ENCODE measurements at places on chromosomes 5 and 9. TPM values are rescaled to one million over a fixed set of nuclear protein-coding genes. Genes with fewer than 3 reads are reported as not detected.

Gene TNFSF15
- 0.15 TPM for total RNA-seq

DNA sequence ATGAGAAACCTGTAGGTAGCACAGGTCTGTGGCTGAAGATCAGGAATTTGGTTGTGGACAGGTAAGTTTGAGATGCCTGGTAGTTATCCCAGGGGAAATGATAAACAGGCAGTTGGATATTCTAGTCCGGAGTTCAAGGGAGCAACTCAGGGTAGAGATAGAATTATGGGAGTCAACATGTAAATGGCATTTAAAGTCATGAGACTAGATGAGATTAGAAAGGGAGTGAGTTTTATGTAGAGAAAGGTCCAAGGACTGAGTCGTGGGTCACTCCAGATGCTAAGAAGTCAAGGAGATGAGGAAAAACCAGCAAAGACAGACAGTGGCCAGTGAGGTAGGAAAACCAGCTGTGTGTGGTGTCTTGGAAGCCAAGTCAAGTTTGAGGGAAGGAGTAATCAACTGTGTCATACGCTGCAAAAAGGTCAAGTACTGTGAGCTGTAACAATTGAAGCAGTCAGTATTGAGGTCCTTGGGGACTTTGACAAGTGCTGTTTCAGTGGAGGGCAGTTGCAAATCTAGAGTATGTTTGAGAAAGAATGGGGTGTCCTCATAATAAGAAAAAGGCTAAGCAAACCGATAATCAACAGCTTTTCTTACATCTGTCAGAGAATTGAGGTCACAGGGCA lies 18.2 kb downstream of the GNPDA1 start:
- DNase-seq: no peak

DNA sequence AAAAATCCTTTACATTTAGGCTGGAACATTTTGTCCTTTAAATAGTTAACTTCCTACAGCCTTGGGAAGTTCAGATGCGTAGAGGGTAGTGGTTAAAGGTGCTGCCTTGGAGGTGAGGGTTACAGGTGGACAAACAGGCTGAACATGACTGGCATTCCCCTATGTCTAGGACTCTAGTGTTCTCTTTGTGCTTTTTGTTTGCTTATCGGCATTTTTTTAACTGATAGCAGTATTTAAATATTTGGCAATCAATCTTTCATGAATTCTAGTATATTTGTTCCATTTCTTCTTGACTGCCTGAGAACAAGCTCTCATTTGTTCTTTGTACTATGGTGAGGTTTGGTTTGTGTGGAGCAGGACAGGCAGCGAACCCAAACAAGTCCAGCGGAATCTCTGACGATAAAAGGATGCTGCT lies 307.6 kb downstream of the CTNND2 start:
- no peak for DNase-seq

DNA sequence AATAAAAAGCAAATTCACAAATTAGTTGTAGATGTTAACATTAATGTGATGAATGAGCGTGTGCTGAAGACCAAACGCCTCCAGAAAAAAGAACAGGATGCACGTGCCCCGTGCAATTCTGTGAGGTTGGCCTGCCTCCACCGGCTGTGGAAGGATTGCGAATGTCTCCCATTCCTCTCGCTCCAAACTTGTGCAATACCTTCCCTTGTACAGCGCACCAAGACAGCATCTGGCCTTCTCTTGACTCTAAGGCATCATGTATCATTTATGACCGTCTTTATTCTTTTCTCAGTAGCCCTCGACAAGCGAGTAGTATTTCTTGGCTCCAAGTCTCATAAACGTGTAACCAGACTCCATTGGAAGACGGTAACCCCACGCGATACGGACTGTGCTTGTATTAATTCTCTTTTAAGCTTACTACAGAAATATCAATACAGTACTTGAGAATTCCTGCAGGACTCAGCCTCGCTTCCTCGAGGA lies 1.5 kb upstream of the TESK1 start:
- no peak for DNase-seq
